Posterior vena cava (tissue), 2 donors: ENCODE measurements at places on chromosomes 2 and 18.

GRCh38 chr2:219561179-219562048, 9.9 kb downstream of the OBSL1 start:
- DNase-seq: no peak

DNA sequence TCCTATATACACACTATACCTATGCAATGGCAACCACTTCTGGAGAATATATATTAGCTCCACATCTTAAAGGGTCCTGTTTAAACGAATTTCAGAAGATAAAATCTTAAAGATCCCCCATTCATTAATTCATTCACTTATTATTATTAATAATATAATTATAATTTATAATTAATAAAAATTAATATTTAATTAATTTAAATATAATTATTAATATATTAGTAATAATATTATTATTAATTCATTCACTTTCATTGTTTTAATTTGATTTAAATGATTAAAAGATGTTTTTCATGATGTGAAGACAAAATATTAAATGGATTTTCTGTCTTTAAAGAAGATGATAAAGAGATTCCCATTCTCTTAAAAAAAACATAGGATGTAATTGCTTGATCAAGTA, 21.1 kb downstream of the NFU1 start:
- no peak for DNase-seq

DNA sequence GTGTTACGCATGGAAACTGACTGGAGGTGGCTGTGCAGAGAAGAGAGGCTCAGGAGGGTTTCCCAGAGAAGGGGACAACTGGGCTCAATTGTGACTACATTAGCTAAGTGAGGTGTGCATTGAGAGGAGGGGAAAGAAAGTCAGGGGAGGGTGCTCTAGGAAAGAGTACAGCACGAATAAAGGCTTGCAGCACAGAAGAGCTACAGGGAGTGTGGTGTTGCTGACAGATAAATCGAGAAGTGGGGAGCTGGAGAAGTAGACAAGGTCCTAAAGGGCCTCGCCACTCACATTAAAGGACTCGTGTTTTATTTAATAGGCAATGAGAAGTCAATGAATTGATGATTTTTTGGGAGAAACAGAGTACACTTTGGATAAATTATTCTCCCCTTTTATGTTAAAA, 65.7 kb upstream of the CTAGE1 start:
- DNase-seq: no peak

- no peak for DNase-seq
These were observed 909 bp downstream of the TGFA start for GRCh38 chr2:70552501-70553333.

- DNase-seq: peak; percentile 91
These were observed 2.7 kb downstream of the GPC1 start for GRCh38 chr2:240437861-240438809.
